Head of caudate nucleus (tissue), 42 donors: ENCODE measurements at places on chromosomes 5 and 9.

GRCh38 chr9:130682421-130683121 lies 11.0 kb upstream of the EXOSC2 start:
- peak; percentile 83 for DNase-seq

GRCh38 chr9:137470785-137471184 lies 11.7 kb upstream of the NSMF start:
- no peak for DNase-seq

GRCh38 chr5:156802501-156802900 lies 47.6 kb upstream of the PPP1R2B start:
- no peak for DNase-seq

- no peak for DNase-seq
Measured at GRCh38 chr5:58281189-58281588, 178.7 kb downstream of the PLK2 start.

GRCh38 chr9:88183798-88184495 lies 45.7 kb upstream of the SPATA31C2 start:
- DNase-seq: peak; percentile 21

GRCh38 chr5:126066836-126067235 lies 356.4 kb upstream of the GRAMD2B start:
- DNase-seq: no peak

DNA sequence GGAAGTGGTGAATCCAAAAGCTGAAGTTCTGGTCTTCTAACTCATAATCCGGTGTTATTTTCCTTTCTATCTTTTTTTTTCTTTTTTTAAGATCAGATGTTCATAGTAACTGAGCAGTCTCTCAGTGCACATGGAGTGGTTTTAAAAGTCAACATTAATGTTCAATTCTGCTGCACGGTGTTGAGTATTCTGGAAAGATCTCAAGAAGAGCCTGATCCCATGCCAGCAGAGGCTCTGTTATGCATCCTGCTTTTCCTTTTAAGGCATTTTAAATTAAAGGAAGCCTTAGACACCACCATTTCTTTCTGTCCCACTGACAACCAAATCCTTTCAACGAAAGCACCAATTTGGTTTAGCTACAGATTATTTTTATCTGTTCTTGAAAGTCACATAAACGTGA lies 33.4 kb downstream of the SEMA5A start:
- DNase-seq: no peak

GRCh38 chr5:87151547-87151946 lies 116.1 kb upstream of the RASA1 start:
- no peak for DNase-seq

DNA sequence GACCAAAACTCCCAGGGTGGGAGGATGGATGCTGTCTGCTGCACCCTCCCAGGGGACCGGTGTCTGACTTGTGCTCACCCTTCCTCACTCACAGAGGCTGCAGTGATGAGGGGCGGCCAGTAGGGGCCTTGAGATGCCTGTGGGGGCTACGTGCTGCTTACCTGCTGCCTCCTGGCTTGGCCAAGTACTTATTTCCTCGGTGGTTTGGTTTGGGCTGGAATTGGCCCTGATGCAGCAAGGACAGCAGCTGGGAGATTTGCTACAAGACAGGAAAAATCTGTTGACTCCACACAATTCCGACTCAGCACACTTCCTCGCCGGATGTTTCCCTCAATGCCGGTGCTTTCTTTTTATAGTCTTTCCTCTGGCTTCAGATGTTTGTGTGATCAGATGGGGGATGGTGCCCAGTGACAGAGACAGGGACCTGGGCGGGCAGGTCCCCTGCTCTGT lies 6.6 kb downstream of the PCDH12 start:
- no peak for DNase-seq

DNA sequence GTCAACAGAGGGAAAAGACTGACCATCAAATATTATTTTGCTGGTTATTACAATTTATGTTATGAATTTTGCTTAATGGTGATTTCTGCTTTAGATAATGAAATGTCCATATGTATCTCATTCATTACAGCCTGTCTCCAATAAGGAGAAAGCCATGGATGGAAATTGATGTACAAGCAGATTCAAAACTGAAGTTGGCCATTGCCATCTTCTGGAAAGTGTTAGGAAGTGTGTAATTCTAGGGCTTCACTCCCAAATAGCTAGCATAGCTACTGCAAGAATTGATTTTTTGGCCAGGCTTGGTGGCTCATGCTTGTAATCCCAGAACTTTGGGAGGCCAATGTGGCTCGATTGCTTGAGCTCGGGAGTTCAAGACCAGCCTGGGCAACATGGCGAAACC lies 45.8 kb downstream of the DYNC2I2 start:
- no peak for DNase-seq

DNA sequence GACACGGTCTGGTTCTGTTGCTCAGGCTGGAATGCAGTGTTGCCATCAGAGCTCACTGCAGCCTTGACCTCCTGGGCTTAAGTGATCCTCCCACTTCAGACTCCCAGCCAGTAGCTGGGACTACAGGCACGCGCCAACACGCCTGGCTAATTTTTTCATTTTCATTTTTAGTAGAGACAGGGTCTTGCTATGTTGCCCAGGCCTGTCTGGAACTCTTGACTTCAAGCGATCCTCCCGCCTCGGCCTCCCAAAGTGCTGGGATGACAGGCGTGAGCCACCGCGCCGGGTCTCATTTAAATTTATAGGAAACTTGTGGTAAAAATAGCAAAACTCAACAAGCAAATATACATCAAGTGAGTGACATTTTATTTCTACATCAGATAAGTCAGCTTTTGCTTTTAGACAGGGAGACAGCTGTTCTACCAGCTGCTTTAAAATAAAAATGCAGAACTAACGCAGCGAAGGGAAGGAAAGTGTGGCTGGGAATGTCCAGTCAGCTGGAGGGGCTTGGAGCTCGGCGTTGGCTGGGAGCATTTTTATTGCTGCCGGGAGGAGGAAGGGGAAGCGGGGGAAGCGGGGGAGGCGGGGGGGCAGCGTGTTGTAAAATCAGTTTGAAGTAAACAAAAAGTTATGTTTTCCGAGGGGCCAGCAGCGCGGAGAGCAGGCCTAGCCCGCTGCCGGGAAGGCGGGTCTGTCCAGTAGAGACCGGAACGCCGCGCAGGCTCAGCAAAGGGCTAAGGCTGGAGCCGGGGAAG lies 707 bp upstream of the ZFYVE16 start:
- DNase-seq: no peak

DNA sequence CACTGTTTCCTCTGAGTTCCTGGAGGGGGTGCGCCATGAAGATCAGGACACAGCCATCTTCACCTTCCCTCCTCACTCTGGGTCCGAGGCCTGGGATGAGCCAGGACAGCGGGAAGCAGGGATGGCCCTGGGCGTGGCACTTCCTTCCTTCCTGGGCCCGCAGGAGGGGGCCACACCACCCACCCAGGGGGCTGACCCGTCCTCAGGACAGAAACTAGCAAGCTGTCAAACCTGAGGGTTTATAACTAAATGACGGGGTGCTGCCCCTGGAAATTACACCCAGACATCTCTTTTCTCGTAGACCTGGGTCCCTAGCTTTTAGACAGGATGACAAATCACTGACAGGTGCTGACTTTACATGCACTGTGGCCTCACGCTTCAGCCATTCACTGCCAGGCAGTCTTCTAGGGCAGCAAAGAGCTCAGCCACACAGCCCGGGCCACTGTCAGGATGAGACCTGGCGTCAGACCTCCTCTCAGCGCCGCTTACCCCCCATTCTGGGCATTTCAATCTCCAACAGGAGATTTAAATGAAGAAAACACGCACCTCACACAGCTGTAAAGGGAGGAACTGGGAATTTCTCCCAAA lies 8.1 kb downstream of the FCN2 start:
- DNase-seq: peak; percentile 1

- peak; percentile 71 for DNase-seq
Measured at GRCh38 chr9:130680836-130681768, 12.5 kb upstream of the EXOSC2 start.

- peak; percentile 18 for DNase-seq
Measured at GRCh38 chr9:93012963-93013855, 45.3 kb upstream of the SUSD3 start.

DNA sequence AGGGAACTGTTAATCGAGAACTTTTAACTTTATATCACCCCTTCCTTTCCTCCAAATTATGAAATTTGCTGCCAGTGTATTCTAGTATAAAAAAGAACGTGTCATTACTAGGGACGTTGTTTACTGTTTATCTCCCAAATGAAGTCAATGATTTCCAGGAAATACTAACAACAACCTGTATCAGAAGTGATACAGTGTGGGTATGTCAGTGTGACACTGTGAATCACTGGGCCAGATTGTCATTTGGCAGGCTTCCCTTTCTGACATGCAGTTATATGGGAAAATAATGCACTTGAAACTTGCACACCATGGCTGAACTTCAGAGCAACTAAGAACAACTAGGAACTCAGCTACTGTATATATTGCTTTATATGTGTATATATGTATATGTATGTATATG lies 12.6 kb downstream of the ZNF462 start:
- no peak for DNase-seq

- DNase-seq: peak; percentile 23
Measured at GRCh38 chr5:175712681-175713085, 54.8 kb downstream of the HRH2 start.

- DNase-seq: no peak
Measured at GRCh38 chr5:37847978-37848425, 8.2 kb upstream of the GDNF start.

DNA sequence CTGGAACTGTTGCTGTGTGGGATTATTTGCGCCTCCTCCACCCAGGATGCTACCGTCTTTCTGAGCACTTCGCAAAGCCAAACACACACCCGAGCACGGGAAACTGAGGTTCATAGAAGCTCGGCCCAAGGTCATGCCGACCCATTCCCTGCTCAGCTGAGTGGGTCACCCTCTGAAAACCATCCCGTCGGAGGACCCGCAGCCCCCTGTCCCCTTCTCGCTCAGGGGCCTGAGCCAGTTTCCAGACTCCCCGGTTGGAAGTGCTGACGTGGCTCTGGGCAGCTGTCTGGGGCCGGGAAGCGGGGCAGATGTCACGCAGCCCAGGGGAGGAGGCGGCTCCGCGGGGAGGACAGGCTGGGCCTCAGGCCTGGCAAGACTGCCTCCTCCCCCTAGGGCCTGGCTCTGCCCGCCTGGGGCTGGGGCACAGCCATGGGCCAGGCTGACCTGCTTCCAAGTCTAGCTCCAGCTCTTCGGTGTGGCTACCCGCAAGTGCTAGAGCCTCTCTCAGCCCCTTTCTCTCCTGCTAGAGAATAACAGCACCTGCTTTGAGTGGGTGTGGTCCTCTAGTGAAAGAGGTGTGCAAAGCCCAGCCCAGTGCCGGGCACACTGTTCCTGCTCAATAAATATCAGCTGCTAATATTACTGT lies 9.9 kb upstream of the CXXC5 start:
- DNase-seq: peak; percentile 89
